Peyer's patch (tissue), 4 donors: ENCODE measurements at places on chromosomes 7 and 10. TPM values are rescaled to one million over a fixed set of nuclear protein-coding genes. Genes with fewer than 3 reads are reported as not detected.

GRCh38 chr7:106068986-106069385, 43.1 kb downstream of the SYPL1 start:
- DNase-seq, result no peak
- H3K27me3 ChIP-seq, result no peaks in the 10 kb centered on the region
- H3K36me3 ChIP-seq, result no peaks in the 10 kb centered on the region
- no peak overlapping the region for H3K4me3 ChIP-seq
- peaks cover 45% of the 10 kb centered on the region for H3K4me1 ChIP-seq

- no peak overlapping the region for H3K27ac ChIP-seq
- no peaks in the 10 kb centered on the region for H3K4me1 ChIP-seq
- no peak for DNase-seq
- no peaks in the 10 kb centered on the region for H3K36me3 ChIP-seq
- no peak overlapping the region for H3K4me3 ChIP-seq
These were observed 43.6 kb downstream of the CNNM1 start for GRCh38 chr10:99372546-99373271.

DNA sequence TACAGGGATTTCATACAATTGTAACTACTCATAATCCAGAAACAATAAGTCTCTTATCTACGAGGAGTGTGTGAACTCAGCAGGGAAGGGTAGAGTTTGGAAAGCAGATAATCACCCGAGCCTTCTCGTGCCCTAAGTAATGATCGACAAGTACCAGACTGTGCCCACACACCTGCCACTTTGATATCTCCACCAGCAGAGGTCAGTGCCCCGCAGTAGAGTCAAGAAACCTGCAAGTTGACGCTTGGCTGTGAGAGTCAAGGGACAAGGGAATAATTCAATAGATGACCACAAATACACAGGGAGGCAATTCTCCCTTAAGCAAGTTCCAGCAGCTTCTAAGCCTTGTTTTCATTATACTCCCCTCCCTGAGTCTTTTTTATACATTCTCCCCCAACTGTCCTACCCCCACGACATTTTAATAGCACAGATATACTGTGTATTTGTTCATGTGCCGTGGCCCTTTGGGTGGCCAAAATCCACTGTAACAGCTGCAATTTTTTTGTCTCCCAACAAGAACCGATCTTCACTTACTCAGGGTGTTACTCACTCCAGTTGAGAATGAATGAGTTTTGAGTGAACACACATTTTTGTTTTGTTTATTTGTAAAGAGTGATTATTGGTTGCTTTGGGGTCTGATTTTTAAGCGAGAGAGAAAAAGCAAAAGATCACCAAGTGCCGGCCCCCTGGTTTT, 106.9 kb upstream of the RHEB start:
- DNase-seq, result peak; percentile 78
- H3K4me1 ChIP-seq, result peaks cover 35% of the 10 kb centered on the region
- no peak overlapping the region for H3K4me3 ChIP-seq
- H3K27ac ChIP-seq, result peak overlapping the region; percentile 9
- no peaks in the 10 kb centered on the region for H3K27me3 ChIP-seq
- H3K36me3 ChIP-seq, result peaks cover 2% of the 10 kb centered on the region

- H3K4me1 ChIP-seq, result no peaks in the 10 kb centered on the region
- DNase-seq, result peak; percentile 15
- no peak overlapping the region for H3K4me3 ChIP-seq
- no peaks in the 10 kb centered on the region for H3K27me3 ChIP-seq
- H3K27ac ChIP-seq, result no peak overlapping the region
- no peaks in the 10 kb centered on the region for H3K36me3 ChIP-seq
These were observed 132.1 kb downstream of the OAT start for GRCh38 chr10:124286621-124287020.

DNA sequence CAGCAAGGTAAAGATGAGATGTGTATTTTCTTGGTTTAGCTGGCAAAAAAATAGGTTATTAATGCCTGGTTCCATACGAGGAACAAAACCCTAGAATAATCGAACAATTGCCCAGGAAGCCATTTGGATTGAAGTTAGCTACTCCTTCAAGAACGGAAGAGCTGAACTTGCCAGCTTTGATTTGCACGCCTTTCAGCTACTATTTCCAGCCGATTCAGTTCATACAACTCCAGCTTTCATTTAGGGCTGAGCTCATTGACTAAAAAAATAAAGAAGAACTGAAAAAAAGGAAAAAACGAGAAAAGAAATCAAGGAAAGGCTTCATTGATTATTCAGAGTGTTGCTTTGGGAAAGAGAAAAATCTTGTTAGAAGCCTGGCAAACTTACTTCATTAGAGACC, 60.4 kb downstream of the PTN start:
- no peak for DNase-seq
- no peak overlapping the region for H3K27ac ChIP-seq
- no peak overlapping the region for H3K4me3 ChIP-seq
- no peaks in the 10 kb centered on the region for H3K27me3 ChIP-seq
- H3K36me3 ChIP-seq, result no peaks in the 10 kb centered on the region

DNA sequence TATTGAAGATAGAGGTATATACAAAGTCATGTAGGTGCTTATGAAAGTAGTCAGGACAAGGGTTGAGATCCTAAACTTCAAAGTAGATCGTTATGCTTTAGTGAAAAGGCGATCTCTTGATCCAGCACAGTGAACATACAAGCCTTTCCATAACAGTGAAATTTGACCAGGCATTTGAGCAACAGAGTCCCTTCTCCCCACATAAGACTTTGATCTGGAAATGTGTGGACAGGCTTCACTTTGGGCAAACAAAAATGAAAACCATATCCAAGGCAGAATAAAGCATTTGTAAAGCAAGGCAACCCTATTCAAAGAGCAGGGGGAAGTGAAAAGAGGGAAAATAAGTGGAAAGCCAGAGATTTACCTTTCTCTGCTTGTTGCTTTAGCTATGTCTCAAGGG, 311.9 kb upstream of the SORCS1 start:
- no peaks in the 10 kb centered on the region for H3K36me3 ChIP-seq
- DNase-seq, result no peak
- no peaks in the 10 kb centered on the region for H3K4me1 ChIP-seq
- no peak overlapping the region for H3K27ac ChIP-seq
- no peak overlapping the region for H3K4me3 ChIP-seq

GRCh38 chr10:2994221-2994961, 73.0 kb upstream of the PFKP start:
- H3K27me3 ChIP-seq, result no peaks in the 10 kb centered on the region
- no peak for DNase-seq
- H3K36me3 ChIP-seq, result no peaks in the 10 kb centered on the region

GRCh38 chr10:52318136-52318701, 4.1 kb downstream of the DKK1 start:
- H3K36me3 ChIP-seq, result no peaks in the 10 kb centered on the region
- peaks cover 16% of the 10 kb centered on the region for H3K4me1 ChIP-seq
- no peak overlapping the region for H3K4me3 ChIP-seq
- H3K27me3 ChIP-seq, result no peaks in the 10 kb centered on the region
- DNase-seq, result no peak

DNA sequence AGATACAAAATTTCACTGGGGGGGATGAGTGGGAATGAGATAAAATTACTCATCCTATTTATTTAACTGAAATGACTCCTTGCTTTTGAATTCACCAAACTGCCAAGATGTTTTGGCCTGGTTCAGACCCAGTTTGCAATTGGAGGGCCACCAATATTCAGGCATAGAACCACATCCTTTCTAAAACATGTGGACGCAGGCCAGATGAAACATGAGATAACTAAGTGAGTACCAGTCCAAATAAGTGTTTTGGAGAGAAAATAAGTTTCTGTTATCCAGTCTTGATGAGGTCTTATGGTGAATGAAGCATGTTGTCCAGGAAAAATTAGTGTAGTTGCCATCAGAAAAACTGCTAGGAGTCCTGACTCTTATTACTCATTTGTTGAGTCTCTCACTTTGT, 36.3 kb upstream of the PDK4 start:
- no peaks in the 10 kb centered on the region for H3K27me3 ChIP-seq
- no peak for DNase-seq
- no peaks in the 10 kb centered on the region for H3K36me3 ChIP-seq
- H3K27ac ChIP-seq, result no peak overlapping the region

GRCh38 chr10:116688741-116689495, 53.4 kb downstream of the HSPA12A start:
- no peak for DNase-seq
- H3K4me1 ChIP-seq, result no peaks in the 10 kb centered on the region
- H3K27me3 ChIP-seq, result no peaks in the 10 kb centered on the region
- H3K27ac ChIP-seq, result no peak overlapping the region

- no peaks in the 10 kb centered on the region for H3K4me1 ChIP-seq
- no peak overlapping the region for H3K27ac ChIP-seq
- H3K27me3 ChIP-seq, result no peaks in the 10 kb centered on the region
These were observed 37.1 kb upstream of the SEC61G start for GRCh38 chr7:54796150-54796549.

DNA sequence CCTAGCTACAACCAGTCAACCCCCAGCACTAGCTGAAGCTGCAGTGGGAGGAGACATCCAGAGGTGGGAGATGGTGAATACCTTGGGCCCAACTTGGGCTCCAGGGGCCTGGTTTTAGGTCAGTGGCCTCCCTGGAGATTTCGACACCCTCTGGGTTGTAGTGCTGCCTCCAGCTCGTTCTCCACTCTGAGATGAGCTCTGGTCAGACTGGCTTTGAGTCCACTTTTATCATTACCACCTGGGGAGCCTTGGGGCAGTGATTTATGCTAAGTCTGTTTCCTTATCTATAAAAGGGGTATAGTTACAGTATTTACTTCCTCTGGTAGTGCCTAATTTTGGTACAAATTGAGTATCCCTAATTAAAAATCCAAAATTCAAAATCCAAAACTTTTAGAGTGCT, 22.8 kb downstream of the PPIA start:
- no peak overlapping the region for H3K27ac ChIP-seq
- no peaks in the 10 kb centered on the region for H3K36me3 ChIP-seq
- no peak overlapping the region for H3K4me3 ChIP-seq
- DNase-seq, result no peak
- no peaks in the 10 kb centered on the region for H3K4me1 ChIP-seq

GRCh38 chr7:77184990-77185389, 14.6 kb downstream of the FGL2 start:
- no peak overlapping the region for H3K27ac ChIP-seq
- H3K4me1 ChIP-seq, result no peaks in the 10 kb centered on the region
- H3K27me3 ChIP-seq, result no peaks in the 10 kb centered on the region
- H3K4me3 ChIP-seq, result no peak overlapping the region

The TRIM4 gene
- total RNA-seq, result 62.3 TPM

The KMT2E gene
- 170 TPM for total RNA-seq

The NOLC1 gene
- total RNA-seq, result 149 TPM

The TFEC gene
- total RNA-seq, result 13.5 TPM

The EEPD1 gene
- 46.3 TPM for total RNA-seq

The TFR2 gene
- total RNA-seq, result not detected
